NCI-H1417 (cell line): ENCODE measurements at places on chromosomes 5 and 9.

DNA sequence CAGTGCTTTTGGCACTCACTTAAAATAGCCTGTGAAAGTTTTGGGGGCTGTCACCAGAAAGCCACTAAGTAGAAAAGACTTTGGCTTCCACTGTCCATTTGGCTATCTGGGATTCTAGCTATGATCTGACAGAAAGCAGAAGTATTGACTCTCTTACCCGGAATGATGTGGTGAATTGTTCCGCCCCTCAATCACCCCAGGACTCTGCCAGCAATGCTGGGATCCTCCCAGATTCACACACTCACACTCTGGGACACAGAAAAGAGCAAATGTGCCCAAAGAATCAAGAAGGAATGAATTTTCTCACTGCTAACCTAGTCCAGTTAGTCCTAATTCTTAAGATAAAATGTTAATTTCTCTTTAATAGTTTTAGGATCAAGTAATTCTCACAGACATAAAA is 576.9 kb downstream of the BNC2 start:
- DNase-seq: no peak

- DNase-seq: no peak
These were observed 111.1 kb upstream of the S1PR3 start for GRCh38 chr9:88880199-88880598.

- DNase-seq: no peak
These were observed 3.0 kb upstream of the PDLIM4 start for GRCh38 chr5:132254321-132254977.

DNA sequence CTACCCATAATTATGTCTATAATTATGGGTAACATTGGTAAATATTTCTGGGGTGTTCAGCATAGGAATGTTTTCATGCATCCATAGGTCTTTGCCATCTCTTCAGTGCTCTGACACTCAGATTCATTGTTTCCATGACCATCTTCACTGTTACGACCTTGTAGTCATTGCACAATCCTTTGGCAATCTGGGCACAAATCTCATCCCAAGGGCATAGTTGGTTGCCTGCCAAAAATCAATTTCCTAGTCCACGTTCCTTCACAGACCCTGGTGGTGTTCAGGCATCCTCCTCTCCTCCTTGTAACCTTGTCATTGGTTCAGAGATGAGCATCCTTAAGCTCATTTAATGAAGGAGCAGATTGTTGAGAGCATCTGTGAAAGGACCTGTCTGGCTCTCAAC is 1400.7 kb downstream of the CDH12 start:
- no peak for DNase-seq

DNA sequence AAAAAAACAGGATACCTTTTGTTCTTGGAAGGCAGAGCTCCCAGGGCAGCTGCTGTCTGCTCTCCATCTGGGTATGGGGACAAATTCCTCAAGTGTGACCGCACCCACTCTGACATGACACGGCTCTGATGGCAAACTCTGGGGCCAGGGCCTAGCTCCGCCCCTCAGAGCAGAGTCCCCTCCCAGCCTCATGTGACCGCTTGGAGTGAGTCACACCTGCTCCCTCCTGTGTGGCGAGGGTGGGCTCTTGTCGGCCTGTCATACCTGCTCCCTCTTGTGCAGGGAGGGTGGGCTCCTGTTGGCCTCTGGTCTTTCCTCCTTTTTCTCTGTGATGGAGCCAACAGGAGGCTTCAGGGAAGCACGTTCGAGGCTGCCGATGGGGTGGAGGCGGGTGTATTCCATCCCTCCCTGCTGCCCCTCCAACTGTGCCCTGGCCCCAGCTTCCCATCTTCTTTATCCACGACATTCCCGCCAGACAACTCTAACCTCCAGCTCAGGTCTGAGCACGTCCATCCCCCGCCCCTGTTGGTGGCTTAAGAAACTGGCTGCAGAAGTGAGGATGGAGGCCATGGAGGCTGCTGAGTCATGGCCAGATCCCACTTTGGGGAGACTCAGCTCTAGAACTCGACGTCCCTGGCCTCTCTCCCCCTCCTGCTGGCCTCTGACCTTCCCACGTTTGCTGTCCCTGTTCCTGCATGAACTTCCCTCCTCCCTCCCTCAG is 65.3 kb downstream of the OLFM1 start:
- no peak for DNase-seq

GRCh38 chr5:59079622-59080620 is 497.0 kb downstream of the RAB3C start:
- DNase-seq: no peak

- DNase-seq: no peak
These were observed 1.7 kb downstream of the EPB41L4B start for GRCh38 chr9:109319017-109319625.

- no peak for DNase-seq
These were observed 87.6 kb downstream of the AMBP start for GRCh38 chr9:113990570-113990907.

DNA sequence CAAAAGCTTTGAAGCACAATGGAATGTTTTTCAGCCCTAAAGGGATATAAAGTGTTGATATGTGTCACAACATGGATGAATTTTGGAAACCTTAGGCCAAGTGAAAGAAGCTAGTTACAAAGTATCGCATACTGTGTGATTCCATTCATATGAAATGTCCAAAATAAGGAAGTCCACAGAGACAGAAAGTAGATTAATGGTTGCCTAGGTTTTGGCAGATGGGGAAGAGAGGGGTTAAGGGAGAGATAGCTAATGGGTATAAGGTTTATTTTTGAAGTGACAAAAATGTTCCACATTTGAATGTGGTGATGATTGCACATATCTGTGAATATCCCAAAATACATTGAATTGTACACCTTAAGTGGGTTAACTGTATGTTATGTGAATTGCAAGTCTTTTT is 57.5 kb upstream of the MCCC2 start:
- no peak for DNase-seq

- no peak for DNase-seq
These were observed 86.9 kb downstream of the RAPGEF6 start for GRCh38 chr5:131548176-131548575.
